Spinal cord (tissue), 10 donors: ENCODE measurements at places on chromosomes 7 and 10. TPM values are rescaled to one million over a fixed set of nuclear protein-coding genes. Genes with fewer than 3 reads are reported as not detected.

Gene TMEM176A
- polyA plus RNA-seq = 17.1 TPM

GRCh38 chr10:110244550-110244949, 37.1 kb downstream of the MXI1 start:
- H3K27me3 ChIP-seq = no peaks in the 10 kb centered on the region
- H3K4me1 ChIP-seq = no peaks in the 10 kb centered on the region
- H3K36me3 ChIP-seq = peaks cover 3% of the 10 kb centered on the region
- no peak for DNase-seq
- H3K4me3 ChIP-seq = no peak overlapping the region

DNA sequence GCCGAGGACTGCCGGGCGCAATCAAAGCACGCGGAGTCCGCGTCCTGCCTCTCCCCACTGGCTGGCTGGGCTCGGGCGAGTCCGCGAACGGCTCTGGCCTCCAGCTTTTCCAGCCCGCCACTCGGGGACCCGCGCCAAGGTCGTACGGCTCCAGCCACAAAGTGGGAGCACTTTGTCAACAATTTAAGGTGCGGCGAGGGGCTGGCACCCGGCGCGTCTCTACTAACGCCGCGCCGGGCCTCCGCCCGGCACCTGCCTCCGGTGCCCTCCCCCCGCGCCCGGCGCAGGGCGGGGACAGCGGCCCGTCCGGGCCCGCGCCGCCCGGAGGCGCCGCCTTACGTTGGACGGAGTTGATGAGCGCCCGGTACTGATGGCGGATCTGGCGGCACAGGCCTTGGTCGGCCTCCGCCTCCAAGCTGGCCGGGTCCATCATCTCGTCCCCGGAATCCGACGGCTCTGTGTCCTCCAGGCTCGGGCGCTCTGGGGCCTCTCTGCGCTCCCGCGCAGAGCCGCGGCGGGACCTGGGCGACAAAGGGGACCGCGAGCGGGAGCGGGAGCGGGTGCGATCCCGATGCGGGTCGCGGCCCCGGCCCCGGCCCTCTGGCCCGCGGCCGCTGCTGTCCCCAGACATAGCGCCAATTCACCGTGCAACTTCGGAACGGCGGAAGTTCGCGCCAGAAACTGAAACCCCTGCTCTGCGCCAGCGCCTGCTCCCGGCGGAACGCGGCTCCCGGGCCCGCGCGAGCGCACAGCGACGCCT, at the start of gene NSMCE4A:
NSMCE4A (minus strand) TSS at position 683 of the 760 bp plus-strand sequence; CDS start at position 631, 52 bp downstream.
- peaks cover 9% of the 10 kb centered on the region for H3K4me1 ChIP-seq
- DNase-seq = peak; percentile 89
- peak within 1 kb of the TSS; percentile 90 for H3K27ac ChIP-seq
- no peaks in the 10 kb centered on the region for H3K27me3 ChIP-seq
- H3K4me3 ChIP-seq = peak within 1 kb of the TSS; percentile 31

Gene NPM3
- 40.5 TPM for polyA plus RNA-seq

GRCh38 chr7:96188174-96188581, 133.7 kb downstream of the SLC25A13 start:
- H3K27me3 ChIP-seq = no peaks in the 10 kb centered on the region
- no peak overlapping the region for H3K27ac ChIP-seq
- no peaks in the 10 kb centered on the region for H3K4me1 ChIP-seq
- no peak for DNase-seq

- no peak overlapping the region for H3K4me3 ChIP-seq
- H3K27ac ChIP-seq = no peak overlapping the region
- DNase-seq = no peak
- no peaks in the 10 kb centered on the region for H3K4me1 ChIP-seq
- H3K27me3 ChIP-seq = no peaks in the 10 kb centered on the region
- H3K36me3 ChIP-seq = no peaks in the 10 kb centered on the region
These were observed 268.9 kb upstream of the PFKP start for GRCh38 chr10:2798336-2799022.
